ENCODE measurements at places on chromosomes 2 and 18.

- no peak for DNase-seq
These were observed 37.7 kb downstream of the TRAK2 start for GRCh38 chr2:201413552-201413951.

- DNase-seq: no peak
These were observed 34.3 kb upstream of the CNGA3 start for GRCh38 chr2:98311771-98312545.

DNA sequence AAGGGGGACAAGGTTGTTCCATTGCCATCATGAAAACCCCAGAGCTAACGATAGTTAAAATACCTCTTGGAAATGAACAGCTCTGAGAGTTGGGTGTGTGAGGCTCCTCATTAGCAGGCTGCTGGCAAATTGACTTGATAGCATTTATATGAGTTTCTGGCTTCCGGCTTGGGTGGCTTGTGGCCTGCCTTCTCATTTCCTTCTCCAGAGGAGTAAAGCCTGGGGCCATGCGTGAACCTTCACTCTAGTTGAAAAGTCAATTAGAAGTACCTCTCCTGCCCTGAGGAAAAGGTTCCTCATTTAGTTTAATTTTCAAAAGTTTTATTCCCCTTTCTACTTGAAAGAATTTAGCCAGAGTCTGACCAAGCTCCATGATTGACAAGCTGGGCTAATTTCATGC lies 67.1 kb downstream of the MGAT5 start:
- no peak for DNase-seq

GRCh38 chr2:231364961-231365810 lies 30.3 kb upstream of the B3GNT7 start:
- DNase-seq: no peak

DNA sequence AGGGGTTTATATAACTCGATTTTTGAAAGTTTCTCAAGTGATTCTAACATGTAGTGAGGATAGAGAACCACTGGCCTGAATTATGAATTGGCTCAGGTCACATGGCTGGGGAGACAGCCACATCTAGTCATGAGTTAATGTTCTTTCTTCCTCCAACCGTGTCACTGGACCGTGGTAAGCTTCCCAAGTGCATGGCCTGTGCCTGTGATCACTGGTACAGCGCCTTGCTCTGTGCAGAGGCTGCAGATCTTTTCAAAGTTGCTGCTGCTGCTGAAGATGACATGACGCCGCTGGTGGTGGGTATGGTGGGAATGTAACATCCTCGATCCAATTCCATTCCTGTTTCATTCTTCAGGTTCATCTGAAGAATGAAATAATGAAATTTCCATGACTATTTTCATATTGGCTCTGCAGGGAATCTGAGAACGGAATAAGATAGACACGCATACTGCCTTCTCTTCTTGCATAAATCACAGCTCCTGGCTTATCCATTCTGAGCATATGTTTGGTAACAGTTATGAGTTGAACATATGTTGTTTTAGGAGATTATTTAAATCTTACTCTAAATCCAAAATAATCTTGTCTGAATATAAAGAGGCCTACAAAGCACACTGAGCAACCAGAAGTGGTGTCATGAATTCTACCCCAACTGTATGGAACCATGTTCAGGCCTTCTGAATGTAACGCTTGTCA lies 100.5 kb upstream of the THSD7B start:
- no peak for DNase-seq

DNA sequence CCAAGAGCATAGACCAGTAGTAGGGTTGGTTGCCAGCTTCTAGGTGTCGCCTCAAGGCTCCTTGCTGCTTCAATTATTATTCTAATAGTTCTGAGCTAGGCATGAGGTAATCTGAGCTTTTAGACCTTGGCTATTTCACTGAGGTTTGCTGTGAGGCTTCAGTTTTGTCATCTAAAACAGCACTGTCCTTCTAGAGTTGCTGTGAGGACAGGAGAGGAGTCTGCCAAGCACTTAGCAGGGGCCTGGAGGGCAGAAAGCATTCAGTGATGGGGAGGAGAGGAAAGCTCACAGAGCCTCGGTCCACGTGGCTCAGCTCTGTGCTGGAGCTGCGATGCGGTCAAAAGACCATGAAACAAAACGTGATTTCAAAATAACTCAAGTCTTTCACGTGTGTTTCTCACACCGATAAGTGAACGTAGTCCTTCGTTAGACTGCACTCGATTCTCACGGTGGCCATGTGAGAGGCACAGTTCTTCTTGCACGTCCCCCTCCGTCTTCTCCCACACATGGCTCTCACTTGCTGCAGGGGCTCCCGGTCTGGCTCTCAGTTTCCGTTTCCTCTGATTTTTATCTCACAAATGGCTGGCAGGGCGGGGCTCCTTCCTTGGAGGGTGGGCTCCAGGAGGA lies 113.7 kb downstream of the B3GNT2 start:
- DNase-seq: peak; percentile 75

GRCh38 chr2:88261725-88262124 lies 91.6 kb downstream of the THNSL2 start:
- no peak for DNase-seq

DNA sequence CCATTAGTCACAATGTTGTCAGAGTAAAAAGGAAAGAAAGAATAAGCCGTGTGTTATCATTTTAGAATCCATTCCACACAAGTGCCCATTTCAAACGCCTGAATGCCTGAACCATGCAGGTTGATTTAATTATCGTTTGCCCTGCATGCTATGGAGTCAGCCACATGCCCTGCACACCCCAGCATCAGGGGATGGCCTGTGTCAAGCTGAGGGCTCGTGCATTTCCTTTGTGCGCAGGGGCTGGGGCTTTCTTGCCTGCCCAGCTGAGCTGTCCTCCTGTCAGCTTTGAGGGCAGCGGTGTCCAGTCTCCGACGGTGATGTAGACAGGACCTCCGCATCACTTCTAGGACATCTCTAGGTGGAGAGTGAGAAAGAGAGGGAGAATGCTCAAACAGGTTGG lies 200.4 kb downstream of the TSN start:
- DNase-seq: no peak

GRCh38 chr2:191066197-191066918 lies 52.4 kb upstream of the STAT1 start:
- DNase-seq: no peak

- DNase-seq: peak; percentile 46
These were observed 16.9 kb upstream of the HNRNPLL start for GRCh38 chr2:38619458-38620164.

DNA sequence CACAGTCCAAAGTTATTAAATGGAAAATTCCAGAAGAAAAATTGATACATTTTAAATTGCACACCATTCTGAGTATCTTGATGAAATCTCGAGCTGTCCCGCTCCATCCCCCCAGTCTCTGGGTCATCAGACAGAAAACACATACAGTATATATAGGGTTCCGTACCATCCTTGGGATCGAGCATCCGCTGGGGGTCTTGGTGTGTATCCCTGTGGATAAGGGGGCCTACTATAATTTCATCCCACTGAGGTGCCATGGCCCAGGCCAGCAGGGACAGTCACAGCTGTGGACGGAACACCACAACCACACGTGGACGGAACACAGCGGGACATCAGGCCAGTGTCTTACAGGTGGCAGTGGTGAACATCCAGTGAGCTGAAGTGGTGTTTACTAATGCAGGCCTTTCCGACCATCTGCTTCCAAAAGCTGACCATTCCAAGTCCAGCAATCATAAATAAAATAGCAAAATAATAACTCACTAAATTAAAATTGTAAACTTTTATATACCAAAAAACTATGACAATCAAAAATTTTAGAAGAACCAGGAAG lies 14.0 kb downstream of the TWIST2 start:
- DNase-seq: no peak

DNA sequence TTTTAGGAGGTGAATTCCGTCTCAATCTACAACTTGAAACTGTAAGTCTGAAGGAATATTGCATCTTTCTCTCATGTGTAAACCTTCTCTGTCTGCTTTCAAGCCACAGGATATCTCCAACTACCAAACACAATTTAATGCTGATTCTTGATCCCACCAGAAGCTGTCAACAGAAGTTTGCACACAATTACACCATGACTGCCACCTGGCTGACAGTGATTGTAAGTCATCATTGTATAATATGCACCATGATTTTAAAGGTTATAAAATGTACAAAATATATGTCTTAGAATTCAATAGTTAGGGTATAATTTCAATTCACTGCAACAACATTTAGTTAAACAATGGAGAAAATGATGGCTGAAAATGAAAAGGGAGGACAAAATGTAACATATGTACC lies 18.4 kb downstream of the PREPL start:
- no peak for DNase-seq

- DNase-seq: no peak
These were observed 41.2 kb downstream of the MBP start for GRCh38 chr18:77091366-77091765.

DNA sequence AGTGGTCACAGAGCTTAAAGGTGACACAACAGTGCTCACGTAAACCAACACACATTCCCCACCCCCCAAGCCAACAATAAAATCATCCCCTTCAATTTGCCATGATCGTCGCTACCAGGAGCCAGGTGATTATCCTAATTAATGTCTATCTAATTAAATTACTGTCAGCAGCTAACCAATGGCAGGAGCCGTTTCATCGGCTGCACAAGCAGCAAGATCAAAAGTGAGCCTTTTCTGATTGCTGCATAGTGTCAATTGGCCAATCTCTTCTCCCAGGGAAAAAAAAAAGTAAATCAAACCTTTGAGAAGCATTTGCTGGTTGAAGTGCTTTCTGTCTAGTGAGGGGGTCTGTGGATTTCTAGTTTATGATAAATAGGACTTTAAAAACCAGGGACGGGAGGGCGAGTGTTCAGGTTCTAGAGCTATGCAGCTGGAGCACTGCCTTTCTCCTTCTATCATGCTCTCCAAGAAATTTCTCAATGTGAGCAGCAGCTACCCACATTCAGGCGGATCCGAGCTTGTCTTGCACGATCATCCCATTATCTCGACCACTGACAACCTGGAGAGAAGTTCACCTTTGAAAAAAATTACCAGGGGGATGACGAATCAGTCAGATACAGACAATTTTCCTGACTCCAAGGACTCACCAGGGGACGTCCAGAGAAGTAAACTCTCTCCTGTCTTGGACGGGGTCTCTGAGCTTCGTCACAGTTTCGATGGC lies at the start of gene TBR1:
Gene TBR1, plus strand, starts transcription at position 311 of the 721 bp plus-strand sequence. Its CDS starts 114 bp downstream, at position 425.
- peak; percentile 26 for DNase-seq

- no peak for DNase-seq
These were observed 342.8 kb downstream of the DYSF start for GRCh38 chr2:71796174-71796593.

DNA sequence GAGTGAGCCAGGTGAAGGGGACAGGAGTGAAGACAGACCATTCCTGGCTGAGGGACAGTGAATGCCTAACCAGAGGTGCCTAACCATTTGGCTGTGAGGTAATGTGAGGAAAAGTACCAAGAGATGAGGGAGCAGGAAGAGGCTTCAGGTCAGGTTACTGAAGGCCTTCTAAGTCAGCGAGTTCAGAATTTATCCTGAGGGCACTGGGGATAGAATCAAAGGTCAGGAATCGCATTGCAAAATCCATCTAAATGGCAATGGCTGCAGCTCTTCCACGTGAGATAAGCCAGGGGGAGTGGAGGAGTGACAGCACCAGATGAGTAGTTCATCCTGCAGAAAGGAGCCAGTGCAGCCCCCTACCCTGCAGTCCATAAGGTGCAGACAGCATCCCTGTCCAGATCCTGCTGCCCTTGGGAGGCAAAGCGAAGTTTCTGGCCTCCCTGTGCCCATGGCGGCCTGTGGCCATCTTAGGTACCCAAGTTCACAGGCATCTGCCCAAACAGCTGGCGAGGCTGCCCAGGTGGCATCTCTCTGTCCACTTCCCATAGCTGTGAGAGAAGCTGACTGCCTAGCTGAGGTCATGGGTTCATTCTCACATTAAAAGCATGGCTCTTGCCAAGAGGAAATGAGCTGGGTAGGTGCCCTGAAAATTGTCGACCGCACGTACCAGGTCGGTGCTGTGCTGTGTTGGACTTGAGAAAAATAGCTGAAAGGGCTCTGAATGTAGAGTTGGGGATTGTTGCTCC lies 49.5 kb downstream of the CYP27C1 start:
- no peak for DNase-seq

DNA sequence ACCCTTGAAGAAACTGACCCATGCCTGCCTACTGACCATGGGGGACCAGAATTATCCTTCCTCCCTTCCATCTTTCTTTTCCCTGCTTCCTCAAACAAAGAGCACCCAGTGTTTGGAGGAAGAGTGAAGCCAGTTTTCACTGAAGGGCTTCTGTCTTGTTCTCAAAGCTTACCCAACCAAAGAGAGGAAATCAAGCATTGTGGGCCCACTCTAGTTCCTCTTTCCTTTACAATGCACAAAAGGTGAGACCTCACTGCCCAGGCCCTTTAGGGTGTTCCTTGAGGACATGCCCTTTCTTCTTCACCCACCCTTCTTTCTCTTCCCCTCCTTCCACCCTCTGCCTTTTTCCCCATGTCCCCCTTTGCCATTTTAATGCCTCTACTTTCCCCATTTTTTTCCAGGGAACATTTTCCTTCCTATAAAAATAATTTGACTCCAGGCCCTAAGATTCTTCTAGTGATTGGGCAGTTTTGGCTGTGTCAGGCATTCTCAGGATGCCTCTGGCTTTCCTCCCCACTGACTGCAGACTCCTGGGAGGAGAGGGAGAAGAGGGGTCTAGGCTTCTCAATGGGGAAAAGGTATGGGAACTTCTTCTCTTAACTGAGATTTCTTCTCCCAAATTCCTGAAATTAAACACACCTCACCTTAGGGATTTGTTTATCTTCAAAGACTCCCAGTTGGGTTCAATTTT lies 126.6 kb upstream of the RMDN2 start:
- peak; percentile 33 for DNase-seq

GRCh38 chr2:23791030-23791429 lies 135.9 kb downstream of the ATAD2B start:
- DNase-seq: no peak

GRCh38 chr2:196597531-196597930 lies 42.0 kb upstream of the CCDC150 start:
- no peak for DNase-seq

- no peak for DNase-seq
These were observed 133.2 kb downstream of the ICOS start for GRCh38 chr2:204069804-204070203.

GRCh38 chr18:72410399-72410798 lies 133.7 kb downstream of the CBLN2 start:
- no peak for DNase-seq

DNA sequence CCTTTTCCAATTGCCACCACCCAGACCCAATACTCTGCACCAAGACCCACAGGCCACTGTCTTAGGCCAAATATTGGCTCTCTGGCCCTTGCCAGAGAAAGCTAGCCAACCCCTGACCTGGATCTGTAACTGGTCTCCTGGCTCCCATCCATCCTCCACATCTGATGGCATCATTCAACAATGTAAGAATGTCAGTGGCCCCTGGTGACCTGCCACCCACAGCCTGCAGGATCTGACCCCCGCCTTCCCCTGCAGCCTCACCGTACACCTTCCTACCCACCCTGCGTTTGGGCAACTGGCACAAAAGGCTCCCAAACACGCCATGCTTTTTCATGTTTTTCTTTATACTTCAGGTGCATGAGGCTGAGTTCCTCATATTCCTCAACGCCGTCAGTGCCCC lies 60.0 kb upstream of the ASAP2 start:
- no peak for DNase-seq

DNA sequence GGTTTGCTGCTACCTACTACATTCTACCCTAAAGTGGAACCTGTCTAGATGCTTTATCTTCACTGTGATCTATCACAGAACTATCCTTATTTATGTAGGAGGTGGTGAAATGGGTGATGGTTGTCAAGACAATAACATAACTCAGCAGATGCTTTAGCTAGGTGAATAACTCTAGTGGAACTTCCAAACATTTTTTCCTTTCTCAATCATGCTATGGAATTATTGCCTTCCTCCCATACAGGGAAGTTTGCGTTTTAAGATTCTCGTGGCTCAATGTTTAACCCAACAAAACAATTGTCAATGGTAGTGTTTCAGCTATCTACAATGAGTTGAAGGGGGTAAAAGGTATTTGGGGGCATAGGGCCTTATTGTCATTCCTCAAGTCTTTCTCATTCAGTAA lies 82.6 kb upstream of the GLI2 start:
- no peak for DNase-seq

Data from GM10248 (cell line).